ENCODE measurements at places on chromosomes 7 and 10.
A peak's percentile ranks its signal among the peaks of the same experiment; 100 is the strongest.

DNA sequence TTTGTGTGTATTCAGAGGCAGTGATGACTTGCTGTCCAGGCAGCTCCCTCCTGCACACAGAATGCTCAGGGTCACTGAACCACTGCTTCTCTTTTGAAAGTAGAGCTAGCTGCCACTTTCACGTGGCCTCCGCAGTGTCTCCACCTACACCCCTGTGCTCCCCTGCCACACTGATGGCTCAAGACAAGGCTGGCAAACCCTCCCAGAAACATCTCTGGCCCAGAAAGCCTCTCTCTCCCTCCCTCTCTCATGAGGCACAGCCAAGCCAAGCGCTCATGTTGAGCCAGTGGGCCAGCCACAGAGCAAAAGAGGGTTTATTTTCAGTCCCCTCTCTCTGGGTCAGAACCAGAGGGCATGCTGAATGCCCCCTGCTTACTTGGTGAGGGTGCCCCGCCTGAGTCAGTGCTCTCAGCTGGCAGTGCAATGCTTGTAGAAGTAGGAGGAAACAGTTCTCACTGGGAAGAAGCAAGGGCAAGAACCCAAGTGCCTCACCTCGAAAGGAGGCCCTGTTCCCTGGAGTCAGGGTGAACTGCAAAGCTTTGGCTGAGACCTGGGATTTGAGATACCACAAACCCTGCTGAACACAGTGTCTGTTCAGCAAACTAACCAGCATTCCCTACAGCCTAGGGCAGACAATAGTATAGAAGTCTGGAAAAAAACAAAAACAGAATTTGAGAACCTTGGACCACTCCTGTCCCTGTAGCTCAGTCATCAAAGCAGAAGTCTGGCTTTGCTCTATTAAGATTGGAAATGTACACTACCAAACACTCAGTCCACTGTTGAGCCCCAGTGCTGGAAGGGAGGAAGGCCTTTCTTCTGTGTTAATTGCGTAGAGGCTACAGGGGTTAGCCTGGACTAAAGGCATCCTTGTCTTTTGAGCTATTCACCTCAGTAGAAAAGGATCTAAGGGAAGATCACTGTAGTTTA, 15.8 kb downstream of the SCD start:
- no peak for DNase-seq

DNA sequence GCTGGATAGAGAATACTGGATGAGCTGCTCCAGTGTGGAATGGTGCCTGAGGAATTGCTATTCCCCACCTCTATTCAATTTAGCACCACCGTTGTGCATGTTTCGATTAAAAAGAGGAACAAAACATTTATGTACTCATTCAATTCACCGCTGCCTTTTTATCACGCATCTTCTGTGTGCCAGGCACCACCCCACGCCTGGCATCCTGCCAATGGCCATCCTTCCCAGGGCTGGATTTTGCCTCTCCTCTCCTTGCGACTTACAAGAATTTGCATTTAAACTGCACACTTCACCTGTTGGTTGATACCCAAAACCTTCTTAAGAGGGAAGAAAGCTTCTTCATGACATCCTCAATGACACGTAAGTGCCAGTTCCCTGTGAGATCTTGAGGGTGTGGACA, 110.2 kb upstream of the DPP6 start:
- DNase-seq: no peak

- no peak for DNase-seq
Measured at GRCh38 chr10:34762156-34762555, 52.9 kb downstream of the PARD3 start.

DNA sequence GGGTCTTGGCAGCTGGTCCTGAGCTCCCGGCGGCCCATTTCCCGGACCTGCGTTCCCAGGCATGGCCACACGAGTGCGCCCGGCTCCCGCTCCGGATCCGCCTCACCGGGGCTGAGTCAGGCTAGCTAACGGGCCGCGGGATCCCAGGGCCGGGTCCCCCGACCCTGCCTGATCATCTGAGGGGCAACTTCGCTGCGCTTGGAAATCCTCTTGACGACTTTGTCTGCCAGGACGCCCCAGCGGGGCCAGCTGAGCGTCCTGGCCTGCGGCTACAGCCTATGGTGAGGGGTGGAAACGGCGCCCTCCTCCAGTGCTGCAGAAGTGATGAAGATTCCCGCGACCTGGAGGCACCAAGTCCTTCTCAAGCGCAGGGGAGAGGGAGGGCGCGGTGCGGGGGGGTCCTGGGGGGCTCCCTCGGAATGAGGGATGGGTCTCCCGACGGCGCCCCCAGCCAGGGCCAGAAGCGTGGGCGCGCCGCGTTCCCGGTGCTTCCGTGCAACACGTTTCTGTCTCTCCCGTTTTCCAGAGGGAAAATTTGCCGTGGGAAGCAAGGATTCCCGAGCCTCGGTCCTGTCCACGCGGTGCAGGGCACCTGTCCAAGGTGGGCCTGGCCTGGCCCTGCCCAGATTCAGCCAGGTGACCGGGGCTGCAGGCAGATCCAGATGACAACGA, 212.4 kb downstream of the CCSER2 start:
- DNase-seq: peak; percentile 72

GRCh38 chr7:70093205-70093904, 495.1 kb downstream of the AUTS2 start:
- DNase-seq: no peak

DNA sequence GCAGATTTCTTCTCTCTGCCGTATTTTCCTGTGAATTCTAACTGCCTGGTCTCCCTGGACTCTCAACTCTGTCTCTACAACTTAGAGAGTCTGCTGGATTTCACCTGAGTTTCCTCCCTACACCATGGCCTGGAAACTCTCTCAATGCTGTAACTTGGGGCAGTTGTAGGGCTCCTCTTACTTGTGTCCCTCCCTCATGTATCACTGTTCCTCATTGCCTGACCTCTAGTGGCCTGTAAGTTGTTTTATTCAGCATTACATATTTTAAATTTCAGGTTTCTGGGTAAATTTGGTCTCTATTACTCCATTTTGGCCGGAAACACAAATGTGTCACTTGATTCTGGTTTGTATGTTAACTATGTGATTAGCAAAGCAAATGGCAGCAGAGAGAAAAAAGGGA, 70.9 kb downstream of the DYNC1I1 start:
- DNase-seq: no peak

- no peak for DNase-seq
Measured at GRCh38 chr7:35380739-35381224, 126.9 kb upstream of the TBX20 start.

GRCh38 chr7:80039251-80039884, 95.3 kb upstream of the GNAI1 start:
- DNase-seq: no peak

DNA sequence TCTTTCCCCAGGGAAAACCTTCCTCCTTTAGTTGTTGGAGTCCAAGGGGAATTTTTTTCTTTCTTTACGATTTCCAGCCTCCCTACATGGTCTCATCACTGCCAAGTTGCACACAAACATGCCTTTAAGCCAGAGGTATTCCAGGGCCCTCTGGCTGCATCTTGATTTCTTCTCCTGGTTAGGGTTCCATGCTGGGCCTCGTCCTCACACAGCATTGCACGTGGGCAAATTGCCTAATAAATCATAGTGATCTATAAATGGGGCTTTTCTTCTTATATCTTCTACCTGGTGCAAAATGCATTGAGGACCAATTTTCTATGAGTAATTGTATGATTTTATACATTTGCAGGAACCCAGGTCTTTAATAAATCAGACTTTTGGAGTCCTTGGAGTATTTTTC, 284.2 kb downstream of the C7orf25 start:
- DNase-seq: no peak

DNA sequence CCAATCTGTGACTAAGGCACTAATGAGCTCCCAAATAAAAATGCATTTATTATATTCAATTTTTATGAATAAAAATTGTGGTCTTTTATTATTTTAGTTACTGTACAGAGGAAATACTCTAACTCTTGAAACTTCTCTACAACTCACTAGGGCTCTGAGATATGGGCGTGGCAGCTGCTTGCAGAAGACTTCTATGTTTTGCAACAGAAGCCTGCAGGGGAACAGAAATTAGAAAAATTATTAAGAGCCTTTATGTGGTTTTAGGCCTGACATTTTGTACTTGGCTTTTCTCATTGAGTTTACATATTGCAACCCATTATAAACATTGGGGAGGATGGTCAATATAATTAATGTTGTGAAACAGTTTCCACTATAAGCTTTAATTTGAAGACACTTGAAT, 581.4 kb downstream of the TNS3 start:
- DNase-seq: no peak

DNA sequence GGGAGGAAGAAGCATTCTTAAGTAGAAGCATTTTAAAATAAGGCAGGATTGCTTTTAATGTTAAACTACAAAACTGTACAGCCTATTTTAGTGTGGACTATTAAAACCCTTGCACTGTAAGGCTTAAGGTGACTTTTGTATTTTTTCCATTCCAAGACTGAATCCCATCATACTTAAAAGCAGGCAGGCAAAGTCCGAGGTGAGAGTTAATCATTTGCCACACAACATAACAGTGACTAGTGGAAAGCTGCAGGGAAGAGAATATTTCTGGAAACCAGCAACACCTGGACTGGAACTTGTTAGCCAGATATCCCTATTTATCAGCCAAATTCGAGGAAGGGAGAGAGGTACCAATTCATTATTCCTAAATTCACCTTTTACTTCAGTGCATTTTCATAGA, 3.5 kb downstream of the PRR15 start:
- DNase-seq: no peak

GRCh38 chr7:99137411-99138180, 6.3 kb downstream of the SMURF1 start:
- no peak for DNase-seq

DNA sequence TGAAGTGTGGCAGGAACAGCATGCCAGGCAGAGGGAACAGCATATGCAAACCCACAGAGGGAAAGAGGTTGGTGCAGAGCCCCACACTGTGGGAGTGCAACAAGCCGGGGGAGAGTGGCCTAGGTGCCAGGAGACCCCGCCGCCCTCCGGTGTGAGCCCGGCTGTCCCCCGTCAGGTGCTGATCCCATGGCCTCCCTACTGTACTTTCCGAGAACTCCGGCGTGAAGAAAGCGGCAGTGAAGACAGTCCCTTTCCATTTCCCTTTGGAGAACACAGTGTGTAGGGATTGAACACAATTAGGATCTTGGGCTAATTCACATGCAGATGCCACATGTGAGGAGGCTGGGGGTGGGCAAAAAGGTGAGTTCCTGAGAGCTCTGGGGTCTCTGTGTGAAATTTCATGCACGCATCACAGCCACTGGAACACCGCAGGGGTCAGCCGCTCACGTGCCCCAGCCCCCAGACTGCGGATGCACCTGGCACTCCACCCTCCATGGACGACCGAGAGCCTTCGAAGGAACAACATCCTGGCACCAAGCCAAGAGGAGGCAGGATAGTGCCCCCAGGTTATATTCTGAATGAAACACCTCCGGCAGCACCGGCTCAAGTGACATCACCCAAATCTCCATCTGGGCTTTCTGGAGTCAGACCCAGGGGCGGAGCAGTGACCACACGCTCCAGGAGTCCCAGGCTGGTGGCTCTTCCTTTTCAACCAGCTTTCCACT, 82.1 kb upstream of the PPP2R2D start:
- DNase-seq: no peak

DNA sequence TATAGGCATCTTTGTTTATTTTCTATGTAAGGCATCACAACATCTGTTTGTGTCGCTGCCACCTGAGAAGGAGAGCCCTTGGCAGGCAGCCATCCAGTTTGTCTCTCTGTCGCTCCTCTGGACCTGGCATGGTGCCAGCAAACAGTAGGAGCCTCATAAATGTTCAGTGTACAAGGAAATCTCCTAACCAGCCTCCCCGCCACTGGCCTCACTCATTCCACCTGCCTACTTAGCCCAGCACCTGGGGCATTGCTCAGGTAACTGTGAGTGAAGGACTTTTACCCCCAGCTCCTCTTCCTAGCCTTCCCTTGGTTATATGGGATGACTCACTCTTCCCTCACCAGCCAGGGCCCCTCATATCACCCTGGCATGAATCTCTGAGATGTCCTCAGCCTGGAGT, 61.7 kb upstream of the NPTX2 start:
- DNase-seq: no peak

- DNase-seq: no peak
Measured at GRCh38 chr10:30940256-30940655, 91.4 kb downstream of the ZNF438 start.

- no peak for DNase-seq
Measured at GRCh38 chr7:154680894-154681659, 321.8 kb downstream of the PAXIP1 start.

DNA sequence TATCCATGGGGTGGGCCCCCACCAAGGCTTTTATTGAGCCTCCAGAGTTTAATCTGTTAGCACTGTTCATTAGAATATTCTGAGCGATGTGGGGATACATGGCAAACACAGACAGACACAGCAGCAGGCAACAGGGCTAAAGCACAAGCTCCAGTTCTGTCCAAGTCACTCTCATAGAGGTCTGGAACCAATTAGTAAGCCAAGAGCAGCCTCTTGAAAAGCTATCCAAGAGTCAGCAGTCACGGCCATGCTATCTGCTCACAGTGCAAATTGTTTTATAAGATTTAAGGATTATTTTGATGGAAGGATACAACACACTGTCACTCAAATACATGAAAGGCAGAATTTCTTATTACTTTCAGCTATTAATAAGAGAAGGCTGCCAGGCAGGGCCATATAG, 86.4 kb upstream of the DGKB start:
- no peak for DNase-seq

DNA sequence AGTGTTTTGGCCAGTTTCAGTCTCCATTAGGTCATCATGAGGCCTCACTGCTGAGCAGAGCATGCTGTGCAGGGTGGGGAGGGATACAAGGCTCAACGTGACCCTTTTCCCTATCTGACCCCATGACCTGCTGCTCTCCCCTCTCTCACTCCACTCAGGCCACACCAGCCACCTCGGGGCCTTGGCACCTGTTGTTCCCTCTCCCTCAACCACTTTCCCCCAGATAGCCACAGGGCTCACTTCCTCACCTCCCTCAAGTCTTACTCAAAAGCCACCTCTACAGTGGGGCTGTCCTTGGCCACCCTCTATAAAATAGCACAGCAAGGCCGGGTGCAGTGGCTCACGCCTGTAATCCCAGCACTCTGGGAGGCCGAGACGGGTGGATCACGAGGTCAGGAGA, 13.9 kb downstream of the SH3PXD2A start:
- DNase-seq: no peak

DNA sequence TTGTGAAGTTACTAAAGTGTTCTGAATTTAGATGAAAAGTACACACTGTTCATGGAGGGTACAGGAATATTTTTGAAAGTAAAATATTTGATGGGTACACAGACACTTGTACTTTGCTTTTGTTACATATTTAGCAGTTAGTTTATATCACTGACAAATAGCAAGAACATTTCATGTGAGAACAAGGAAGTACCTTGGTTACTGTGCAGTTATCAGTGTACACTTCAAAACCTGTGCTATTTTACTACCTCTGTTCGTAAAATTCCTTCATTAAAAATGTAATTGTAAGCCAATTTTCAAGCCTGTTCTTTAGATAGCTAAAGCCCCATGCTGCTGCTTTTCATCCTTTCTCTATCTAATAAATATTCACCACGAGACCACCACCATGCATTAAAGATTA, 39.8 kb upstream of the WASL start:
- no peak for DNase-seq

- no peak for DNase-seq
Measured at GRCh38 chr7:2444476-2444875, 31.7 kb downstream of the GRIFIN start.

- DNase-seq: no peak
Measured at GRCh38 chr7:141418066-141418465, 133.1 kb upstream of the AGK start.

Data from stimulated activated CD4-positive, alpha-beta T cell treated with anti-CD3 and anti-CD28 coated beads, Interleukin-12 subunit alpha, Interleukin-12 subunit beta, amount 100 ng/mL, for 4 hours (primary cell).